GM04504 (cell line): ENCODE measurements at places on chromosomes 7 and 10.

DNA sequence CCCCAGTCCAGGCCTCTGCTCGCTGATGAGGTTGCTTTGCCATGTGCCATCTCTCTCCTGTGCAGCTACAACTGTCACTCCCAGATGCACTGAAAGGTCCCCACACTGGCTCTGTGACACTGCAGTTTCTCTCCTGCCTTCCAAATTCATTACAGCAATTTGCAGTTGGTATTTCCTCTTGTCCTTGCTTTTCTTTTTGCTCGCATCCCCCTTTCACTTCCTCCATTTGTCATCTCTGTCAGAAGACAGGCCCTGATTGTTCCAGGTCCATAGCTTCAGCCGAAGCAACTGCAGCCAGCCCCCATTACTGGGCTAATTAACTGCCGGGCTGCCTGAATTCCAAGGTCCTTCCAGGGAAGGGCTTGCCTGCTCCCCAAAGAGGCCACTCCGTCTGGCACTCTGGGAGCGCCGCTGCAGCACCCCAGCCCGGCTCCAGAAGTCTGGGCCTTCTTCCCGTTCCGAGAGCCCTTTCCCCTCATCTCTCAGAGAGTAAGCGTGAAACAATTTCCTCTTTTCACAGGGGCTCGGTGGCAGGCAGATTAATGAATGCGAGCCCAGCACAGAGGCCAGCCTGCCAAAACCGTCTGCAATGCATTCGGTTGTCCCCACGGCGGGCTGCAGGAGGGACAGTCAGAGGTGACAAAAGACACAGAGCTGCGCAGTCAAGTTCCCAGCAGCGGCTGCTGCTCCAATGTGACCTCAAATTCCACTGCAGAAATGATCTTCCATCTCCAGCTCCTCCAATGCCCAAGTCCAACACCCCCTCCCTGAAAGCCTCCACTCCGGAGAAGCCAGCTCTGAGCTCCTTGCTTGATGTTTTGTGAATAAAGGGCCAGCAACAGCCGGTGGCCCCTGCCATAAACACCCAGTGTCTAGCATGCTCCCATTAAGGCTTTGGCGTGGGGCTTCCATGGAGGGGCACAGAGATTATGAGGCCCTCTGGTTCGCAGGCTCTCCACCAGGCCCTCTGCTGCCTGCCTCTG lies 279.4 kb upstream of the HABP2 start:
- DNase-seq: no peak

DNA sequence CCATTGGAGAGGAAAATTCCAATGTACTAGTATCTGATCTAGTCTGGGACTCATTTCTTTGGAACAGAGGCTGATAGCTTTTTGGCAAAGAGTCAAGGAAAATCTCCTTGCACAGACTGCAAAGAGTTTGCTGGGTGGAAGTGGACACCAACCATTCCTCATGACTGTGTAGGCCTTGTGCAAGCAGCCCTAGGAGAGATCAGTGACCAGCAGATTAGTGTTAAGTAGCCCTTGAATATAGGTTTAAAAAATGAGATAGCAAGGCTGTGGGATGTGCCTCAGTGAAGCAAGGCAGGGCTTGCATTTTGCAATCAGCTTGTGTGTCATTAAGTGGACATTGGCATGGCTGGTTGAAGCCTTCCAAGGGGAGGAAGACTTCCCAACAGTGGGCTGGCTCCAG lies 341.6 kb downstream of the PLXNA4 start:
- DNase-seq: no peak

DNA sequence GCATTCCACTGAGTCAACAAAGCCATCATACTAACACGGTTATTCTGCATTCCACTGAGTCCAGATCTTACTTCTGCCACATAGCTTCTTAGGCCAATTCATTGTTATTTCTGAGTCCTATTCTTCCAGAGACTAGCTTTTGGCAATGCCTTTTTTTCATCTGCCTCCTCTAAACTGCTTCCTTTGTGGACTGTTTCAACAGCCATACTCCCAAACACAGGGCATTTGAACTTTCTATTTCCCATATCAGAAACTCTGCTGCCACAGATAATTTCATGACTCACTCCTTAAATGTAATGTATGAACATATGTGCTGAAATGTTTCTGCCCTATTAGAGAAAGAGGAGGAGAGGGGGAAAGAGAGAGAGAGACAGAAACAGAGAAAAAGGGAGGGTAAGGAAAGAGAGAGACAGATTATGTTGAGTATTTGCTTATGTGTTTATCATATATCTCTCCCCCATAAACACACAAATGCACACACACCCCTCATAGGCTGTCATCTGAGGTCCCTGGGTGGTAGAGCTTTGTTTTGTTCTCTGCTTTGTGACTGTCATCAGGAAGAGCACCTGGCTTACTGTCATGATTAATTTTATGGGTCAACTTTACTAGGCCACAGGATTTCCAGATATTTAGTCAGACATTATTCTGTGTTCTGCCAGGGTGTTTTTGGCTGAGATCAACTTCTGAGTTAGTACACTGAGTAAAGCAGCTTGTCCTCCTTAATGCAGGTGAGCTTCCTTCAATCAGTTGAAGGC lies 308.0 kb upstream of the KCND2 start:
- DNase-seq: no peak

- DNase-seq: no peak
These were observed 17.0 kb downstream of the TMEM130 start for GRCh38 chr7:98852826-98853225.

- DNase-seq: no peak
These were observed 10.6 kb upstream of the BPGM start for GRCh38 chr7:134636008-134636449.

DNA sequence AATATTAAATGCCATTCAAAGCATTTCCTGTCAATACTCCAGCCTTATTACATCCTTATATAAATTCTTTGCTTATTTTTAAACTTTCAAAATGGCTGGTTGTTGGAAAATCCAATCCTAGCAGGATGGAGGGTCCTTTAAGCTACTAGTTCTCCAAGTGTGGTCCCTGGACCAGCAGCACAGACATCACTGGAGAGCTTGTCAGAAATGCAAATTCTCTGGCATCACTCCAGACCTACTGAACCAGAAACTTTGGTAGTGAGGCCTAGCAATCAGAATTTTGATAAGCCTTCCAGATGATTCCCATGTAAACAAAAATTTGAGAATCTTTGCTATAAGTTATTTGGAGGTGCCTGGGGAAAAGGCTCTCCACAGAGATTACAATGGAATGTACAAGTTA lies 43.8 kb downstream of the CALCR start:
- DNase-seq: no peak
